ENCODE measurements at places on chromosomes 3 and 15.

DNA sequence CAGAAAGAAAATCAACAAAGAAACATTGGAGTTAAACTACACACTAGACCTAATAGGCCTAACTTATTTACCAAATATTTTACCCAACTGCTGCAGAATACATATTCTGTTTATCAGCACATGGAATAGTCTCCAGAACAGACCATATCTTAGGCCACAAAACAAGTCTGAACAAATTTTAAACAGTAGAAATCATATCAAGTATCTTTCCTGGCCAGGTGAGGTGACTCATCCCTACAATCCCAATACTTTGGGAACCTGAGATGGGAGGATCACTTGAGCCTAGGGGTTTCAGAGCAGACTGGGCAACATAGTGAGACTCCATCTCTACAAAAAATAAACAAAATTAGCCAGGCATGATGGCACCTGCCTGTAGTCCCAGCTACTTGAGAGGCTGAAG is 18.1 kb upstream of the KPNA4 start:
- DNase-seq: no peak

DNA sequence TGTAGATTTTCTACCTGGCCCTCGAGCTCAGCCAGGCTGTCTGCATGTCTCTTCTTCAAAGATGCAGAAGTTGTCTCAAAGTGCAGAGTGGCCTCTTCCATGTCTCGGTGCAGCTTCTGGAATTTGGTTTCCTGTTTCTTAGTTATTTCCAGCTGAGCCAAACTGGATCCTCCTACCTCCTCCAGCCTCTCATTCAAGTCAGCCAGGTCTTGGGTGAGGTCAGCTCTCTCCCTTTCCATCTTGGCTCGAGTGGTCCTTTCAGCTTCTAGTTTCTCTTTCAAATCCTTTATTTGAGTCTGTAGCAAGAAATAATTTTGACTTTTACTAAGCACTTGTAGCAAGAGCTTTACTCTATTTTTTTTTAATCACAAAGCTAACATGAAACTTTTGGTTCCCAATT is 81.8 kb downstream of the MYH15 start:
- no peak for DNase-seq

GRCh38 chr3:77158730-77159581 is 119.1 kb downstream of the ROBO2 start:
- DNase-seq: no peak

DNA sequence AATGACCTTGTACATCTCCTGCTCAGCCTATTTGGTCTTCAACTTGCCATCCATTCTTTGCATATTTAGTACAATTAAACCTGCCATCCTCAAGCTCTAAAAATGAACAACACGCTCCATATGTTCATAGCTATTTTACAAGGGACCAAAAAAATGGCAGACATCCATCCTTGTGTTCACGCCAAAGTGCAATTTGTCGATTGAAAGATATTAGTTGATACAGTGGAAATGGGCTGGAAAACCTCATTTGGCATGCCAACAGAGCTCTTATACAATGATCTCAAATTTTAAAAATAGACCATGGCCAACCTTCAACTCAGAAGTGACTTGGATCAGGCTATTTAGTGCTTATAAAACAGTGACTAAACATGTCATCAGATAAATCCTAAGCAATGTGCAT is 413.6 kb upstream of the ARL6 start:
- DNase-seq: no peak

GRCh38 chr3:9615003-9615628 is 34.2 kb upstream of the MTMR14 start:
- DNase-seq: peak; percentile 2

DNA sequence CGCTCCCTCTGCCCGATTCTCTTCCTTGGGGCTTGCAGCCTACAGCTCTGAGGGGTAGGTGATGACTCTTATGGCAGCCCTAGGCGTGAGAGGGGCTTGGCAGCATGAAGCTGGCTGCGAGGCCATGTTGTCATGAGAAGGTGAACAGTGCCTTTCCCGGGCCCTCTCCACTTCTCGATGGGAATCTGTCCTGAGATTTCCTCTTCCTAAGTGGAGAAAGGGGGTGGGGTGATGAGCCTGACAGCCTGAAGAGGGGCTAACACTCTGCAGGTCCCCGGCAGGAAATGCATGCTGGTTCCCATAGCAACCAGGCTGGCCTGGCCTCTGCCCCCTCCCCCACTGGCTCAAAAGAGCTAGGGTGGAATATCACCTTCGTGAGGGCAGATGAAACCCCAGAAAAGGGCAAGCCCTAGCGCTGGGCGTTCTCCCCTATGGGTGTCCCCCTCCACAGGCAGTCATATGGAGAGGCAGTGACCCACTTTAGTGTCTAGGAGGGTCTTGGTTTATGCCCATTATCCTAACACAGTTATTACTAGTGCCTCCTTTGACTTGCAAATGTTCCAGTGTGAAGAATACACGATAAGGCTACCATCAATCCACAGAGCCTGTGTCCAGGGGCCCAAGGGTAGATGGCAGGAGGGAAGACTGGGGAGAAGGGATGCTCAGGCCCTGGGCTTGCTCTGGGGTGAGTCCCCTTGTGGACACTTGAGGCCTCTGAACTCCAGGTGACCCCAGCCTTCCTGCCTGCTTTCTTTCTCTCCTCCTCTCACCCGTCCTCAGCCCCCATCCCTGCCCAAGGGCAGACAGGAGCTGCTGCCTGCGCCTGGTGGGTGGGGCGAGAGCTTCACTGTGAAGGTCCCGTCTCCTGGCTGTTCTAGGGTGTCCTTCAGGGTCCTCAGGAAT is 13.2 kb downstream of the EPHB3 start:
- DNase-seq: no peak

- DNase-seq: no peak
These were observed 28.1 kb downstream of the BCL2A1 start for GRCh38 chr15:79942741-79943481.

- DNase-seq: no peak
These were observed 29.6 kb upstream of the EPHB1 start for GRCh38 chr3:134765468-134765867.

- no peak for DNase-seq
These were observed 4.5 kb upstream of the C15orf39 start for GRCh38 chr15:75197062-75197630.

GRCh38 chr15:64635499-64636495 is 139.6 kb downstream of the RBPMS2 start:
- peak; percentile 10 for DNase-seq

DNA sequence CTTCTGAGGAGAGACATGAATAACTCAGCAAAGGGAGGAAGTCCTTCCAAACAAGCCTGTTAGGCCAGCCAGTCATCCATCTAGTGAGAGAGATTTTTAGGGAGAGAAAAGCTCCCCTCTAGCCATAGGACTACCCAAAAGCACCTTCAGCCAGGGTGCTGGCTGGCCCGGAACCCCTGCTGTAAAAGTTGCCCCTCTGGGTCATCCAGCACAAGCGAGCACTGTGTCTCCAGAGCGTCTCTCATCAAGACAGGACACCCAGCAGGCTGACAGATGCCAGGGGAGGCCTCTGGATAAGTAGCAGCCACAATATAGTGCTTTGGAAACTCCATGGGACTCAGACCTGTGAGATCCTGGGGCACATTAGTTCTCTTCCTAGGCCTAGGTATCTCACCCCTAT is 24.5 kb downstream of the ANXA2 start:
- no peak for DNase-seq

- no peak for DNase-seq
These were observed 50.4 kb upstream of the TGFBR2 start for GRCh38 chr3:30555968-30556367.

GRCh38 chr3:99767291-99767690 is 50.4 kb upstream of the CMSS1 start:
- no peak for DNase-seq

DNA sequence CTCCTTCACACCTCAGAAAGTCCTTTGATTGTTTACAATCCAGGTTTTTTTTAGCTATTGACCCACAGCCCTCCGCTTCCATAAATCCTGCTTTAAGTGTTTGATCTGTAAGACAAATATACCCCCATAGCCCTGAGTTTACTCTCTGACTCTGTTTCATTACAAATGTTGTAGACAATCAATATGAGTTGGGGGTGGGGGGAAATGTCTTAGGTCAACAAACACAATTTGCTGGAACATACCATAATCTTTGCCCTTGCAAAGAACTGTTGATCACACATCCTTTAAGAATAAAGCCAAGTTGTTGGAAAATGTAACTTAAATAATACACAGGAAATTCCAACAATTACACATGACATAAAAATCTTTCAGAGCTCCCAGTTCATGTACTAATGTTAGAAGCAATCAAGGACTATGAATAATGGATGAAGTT is 301.8 kb upstream of the SEMA6D start:
- DNase-seq: no peak

- DNase-seq: no peak
These were observed 16.0 kb downstream of the SEC61A1 start for GRCh38 chr3:128068156-128068620.

GRCh38 chr3:66499881-66500575 is 794 bp downstream of the LRIG1 start:
- DNase-seq: no peak

GRCh38 chr3:162721736-162722135 is 1225.1 kb downstream of the OTOL1 start:
- DNase-seq: no peak

DNA sequence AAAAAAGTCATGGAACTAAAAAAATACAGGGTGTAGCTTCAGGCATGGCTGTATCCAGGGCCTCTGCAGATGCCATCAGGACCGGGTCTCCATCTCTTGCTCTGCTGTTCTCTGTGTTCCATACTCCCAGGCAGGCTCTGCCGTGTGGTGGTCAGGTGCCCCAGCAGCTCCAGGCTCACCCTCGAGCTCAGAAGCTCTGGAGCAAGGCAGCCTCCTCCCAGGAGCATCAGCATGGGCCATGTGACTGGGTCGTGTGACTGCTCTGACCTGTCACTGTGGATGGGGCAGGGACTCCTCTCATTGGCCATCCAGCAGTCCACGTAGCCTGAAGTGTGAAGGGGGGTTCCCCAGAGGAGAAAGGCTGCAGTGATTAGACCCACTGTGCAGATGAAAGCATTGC is 8.5 kb downstream of the FBLN2 start:
- DNase-seq: no peak

GRCh38 chr3:13262493-13263211 is 157.5 kb downstream of the NUP210 start:
- no peak for DNase-seq

DNA sequence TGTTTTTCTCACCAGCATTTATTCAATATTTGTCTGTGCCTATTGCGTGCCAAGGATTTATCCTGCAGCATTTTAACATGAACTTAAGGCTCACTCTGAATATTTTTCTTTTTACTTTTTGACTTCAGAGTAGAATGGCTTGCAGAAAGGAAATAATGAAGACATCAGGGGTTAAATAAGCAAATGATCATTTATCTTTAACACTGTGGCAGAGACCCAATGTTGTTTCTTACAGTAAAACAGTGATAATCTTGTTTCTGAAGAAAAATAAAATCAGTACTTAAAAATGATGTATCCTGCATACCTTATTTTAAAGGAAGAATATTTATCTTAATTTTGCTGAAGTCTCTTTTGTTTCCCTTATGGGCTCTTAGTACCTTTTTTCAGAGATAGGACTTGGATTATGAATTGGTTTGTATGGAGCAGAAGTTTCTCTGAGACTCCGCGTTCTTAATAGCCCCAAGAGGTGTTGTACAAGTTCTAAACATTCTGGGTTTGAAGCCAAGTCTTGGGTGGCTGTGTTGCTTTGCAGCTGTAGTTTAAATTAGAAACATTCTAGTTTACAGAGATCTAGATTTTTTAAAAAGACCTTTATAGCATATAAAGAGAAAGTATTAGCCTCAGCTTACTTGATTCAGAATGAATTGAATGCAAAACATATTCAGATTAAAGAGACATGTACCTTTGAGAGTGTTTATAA is 40.5 kb downstream of the COL6A6 start:
- DNase-seq: no peak

- DNase-seq: no peak
These were observed 66.0 kb downstream of the SPTSSB start for GRCh38 chr3:161305095-161305991.

DNA sequence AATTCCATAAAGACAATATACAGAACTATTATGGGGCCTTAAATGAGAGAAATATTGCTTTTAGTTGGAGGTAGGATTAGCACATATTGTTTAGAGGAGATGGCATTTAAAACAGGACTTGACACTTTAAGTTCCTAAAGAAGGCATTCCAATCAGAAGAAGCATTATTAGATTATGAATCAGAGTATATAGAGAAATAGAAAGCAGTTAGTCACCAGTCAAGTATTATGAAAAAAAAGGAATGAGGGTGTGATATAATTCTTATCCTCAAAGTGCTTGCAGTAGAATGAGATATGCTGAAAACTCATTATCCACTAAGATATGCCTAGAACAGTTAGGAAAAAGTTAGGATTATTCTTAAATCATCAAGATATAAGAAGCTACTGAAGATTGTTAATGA is 456.2 kb downstream of the ZNF385D start:
- no peak for DNase-seq

GRCh38 chr3:27171113-27171512 is 198.1 kb downstream of the NEK10 start:
- DNase-seq: no peak

DNA sequence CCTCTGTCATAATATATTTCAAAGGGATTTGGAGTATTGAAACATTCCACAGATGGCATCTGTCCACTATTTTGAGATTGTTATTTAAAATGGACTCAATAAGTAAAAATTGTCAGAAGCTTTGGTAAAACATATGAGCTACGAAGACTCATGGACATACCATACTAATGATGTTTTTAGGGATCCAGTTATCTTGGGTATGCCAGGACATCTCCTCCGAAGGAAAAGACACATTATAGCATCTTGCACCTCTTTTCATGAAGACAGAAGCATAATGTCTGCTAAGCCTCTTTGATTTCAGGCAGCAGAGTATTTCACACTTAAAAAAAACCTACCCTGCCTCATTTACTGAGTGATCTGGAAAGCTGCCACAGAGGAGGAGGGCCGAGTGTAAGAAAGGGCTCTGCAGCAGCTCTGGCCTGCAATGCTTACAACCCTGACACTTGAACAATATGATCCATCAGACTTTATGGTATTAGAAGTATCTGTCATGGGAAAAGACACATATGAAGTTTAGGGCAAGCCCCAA is 284.8 kb downstream of the TUSC7 start:
- no peak for DNase-seq
